ENCODE measurements at places on chromosomes 2 and 18.
A peak's percentile ranks its signal among the peaks of the same experiment; 100 is the strongest.

DNA sequence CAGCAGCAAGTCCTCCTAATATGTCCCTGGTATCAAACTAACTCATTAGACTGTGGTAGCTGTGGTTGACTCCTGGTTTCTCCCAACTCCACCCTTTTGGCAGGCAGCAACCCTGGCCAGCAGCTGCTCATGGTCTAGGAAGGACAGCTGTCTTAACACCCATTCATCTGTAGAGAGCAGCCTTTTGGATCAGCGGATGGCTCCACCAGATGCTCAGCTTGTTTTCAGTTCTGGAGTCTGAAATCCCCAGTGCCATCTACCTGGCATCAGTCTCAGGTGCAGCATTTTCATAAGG lies 100.5 kb downstream of the SPOPL start:
- DNase-seq: no peak

DNA sequence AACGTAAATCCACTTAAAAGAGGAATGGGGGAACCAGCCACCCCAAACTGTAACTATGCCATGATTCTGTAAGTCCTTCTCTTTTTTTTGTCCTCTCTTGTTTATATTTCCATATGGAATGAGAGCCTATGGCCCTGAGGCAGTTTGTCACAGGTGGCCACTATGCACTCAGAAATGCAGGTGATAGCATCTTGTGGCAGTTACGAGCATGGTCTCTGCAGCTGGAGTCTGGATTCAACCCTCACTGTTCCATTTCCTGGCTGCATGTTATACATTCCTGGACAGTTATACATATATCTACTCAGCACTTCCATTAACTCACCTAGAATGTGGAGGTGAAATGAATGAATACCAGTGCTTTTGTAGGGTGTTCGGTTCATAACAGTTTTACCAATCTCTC lies 291.5 kb upstream of the FANCL start:
- no peak for DNase-seq

DNA sequence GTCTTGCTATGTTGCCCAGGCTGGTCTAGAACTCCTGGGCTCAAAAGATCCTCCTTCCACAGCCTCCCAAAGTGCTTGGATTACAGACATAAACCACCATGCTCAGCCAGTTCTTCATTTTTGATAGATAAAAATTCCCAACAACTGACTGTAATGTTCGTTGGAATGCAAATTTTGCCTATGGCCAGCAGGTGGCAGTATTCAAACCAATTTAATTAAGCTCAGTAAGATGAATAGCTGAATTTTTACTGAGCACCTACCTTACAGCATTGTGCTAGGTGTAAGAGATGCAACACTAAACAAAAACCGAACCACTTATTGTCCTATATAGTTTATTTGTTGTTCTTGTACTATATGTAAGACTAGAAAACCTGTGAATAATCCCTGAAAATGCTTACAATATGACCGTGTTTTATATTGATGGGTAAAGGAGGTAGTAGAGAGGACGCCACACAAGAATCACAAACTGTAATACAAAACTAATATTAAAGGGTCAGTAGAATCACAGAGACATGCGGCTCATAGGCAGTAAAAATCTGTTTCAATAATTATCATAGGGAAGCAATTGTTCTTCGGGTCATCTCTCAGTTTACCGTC lies 8.2 kb upstream of the TMEM182 start:
- DNase-seq: no peak

GRCh38 chr2:165990846-165991245 lies 37.3 kb upstream of the TTC21B start:
- DNase-seq: no peak

- no peak for DNase-seq
Measured at GRCh38 chr2:29420464-29420863, 305.2 kb downstream of the CLIP4 start.

- DNase-seq: no peak
Measured at GRCh38 chr18:13317801-13318200, 99.2 kb downstream of the LDLRAD4 start.

DNA sequence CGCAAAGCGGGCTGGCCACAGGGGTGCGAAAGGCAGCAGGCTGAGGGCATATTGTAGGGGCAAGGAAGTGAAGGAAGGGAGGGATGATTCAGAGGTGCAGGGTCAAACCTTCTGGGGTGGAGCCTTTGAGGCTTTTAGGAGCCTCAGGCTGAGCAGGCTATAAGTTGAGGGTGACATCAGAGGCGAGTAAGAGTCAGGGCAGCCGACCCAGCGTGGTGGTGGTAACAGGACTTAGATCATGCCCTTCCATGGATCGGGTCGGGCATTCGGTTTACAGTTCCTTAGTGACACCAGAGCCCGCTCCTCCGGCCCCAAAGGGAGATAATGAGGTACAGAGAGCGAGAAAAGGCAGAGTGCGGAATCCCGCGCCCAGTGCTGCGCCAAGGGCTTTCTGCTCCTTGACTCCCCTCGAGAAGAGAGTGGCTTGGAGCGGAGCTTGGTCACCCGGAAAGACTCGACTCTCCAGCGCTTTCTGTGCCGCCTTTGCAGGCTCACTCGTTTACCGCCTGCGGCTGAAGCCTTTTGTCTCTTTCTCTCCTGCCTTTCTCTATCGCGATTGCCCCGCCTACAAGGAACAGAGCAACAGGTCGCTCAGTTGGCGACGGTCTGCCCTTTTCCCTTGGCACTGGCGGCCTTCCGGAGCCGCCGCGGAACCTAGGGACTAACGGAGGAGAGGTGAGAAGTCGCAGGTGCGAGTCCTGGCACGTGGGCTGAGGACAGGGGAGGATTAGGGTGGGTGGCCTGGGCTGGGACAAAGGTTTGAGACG lies 720 bp downstream of the LBX2 start:
- no peak for DNase-seq

- no peak for DNase-seq
Measured at GRCh38 chr2:222610746-222611145, 45.1 kb downstream of the FARSB start.

DNA sequence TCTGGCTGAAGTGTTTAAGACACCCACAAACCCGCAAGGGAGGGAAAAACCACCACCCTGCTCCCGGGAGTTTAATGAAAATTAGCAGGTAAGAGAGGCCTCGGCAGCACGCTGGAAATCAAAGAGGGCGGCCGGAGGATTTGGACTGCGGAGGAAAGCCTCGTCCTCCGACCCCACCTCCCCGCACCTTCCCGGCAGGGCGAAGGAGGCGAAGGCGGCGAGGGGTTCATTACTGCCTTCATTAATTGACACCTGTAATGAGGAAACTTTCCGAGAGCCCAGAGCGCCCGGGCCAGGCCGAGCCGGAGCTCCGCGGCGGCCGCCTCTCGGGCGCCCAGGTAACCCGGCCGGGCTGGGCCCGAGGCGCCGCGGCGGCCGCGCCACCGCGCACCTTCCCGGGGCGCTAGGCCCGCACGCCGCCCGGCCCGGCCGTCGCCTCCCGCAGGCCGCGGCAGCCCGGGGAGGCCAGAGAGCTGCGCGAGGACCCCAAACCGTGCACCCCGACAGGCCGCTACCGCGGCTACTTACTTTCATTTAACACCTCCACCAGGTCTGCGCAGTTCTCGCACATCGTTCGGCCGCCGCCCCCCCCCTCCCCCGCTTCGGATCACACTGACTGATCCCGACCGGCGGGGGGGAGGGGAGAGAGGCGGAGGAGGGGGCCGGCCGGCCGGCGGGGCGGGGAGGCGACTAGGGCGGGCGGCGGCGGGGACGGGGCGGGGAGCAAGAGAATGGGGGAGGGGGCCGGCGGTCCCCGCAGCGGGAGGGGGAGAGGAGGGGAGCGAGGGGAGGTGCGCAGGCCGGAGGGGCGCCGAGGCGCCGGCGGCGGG lies 550 bp downstream of the USP34 start:
- DNase-seq: peak; percentile 85

GRCh38 chr18:46169464-46169941 lies 65.3 kb downstream of the HAUS1 start:
- DNase-seq: no peak

DNA sequence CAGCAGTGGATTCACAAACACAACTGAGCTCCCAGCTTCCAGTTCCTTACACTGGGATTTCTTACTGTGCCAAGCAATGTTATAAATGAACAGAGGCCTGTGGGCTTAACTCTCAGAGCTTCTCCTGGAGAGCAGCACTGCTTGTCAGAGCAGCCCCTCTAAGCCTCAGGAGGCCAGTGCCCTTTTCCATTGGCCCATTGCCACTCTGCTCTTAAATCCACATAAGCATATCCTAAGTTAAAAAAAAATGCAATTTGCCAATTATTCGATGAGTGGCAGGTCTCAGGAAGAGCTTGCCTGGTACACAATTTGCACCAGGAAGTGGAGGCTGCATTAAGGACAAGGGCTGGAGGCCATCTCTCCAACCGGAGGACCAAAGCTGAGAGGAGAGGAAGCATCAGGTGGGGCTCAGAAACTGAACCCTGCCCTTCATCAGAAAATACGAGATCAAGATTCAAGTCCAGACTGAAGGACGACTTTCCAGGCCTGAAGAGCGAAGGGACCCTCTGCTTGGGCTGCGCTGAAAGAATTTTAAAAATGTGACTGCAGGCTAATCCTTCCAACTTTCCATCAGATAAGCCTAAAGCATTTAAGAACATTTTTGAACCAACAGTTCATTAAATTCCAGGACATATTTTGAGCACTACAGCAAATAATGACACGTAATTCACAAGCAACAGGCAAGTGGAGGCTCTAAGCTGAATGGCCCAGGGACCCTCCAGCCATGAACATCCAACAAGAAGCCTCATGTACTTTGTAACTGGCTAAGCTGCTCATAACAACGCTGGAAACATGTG lies 28.4 kb upstream of the PXDN start:
- no peak for DNase-seq

- no peak for DNase-seq
Measured at GRCh38 chr18:31429623-31430022, 17.9 kb upstream of the DSG3 start.

DNA sequence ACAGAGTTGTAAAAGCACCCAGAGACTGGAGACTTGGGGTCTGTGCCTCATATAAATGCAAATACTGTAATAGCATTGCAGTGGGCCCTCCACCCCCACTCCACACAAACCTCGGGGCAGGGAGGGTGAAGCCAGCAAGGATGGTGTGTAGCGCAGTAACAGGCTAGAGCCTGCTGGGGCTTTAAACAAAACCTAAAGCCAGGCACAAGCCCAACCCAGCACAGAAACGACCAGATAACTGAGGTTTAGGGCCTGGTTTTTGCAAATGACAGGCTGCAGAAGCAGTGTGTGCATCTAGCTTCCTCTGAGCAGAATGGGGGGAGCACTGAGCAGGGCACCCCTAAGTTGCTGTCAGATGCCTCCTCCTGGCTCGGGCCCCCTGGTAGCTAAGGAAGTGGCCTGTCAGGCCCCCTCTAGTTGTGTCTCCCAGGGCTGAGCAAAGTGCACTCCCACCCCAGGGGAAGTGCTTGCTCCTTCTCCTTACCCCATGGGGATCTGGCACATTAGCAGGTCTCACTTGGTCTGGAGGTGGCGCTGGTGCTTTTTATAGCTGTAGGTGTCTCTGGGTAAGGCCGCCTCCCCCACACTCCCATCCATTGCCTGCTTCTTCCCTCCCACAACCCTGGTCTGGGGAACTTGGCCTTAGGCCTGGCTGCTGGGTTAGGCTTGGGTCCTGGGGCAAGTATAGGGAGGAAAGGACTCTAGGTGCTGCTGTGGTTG lies 135.1 kb downstream of the CELF4 start:
- DNase-seq: no peak

GRCh38 chr18:68085251-68085650 lies 568.7 kb upstream of the DSEL start:
- DNase-seq: no peak

DNA sequence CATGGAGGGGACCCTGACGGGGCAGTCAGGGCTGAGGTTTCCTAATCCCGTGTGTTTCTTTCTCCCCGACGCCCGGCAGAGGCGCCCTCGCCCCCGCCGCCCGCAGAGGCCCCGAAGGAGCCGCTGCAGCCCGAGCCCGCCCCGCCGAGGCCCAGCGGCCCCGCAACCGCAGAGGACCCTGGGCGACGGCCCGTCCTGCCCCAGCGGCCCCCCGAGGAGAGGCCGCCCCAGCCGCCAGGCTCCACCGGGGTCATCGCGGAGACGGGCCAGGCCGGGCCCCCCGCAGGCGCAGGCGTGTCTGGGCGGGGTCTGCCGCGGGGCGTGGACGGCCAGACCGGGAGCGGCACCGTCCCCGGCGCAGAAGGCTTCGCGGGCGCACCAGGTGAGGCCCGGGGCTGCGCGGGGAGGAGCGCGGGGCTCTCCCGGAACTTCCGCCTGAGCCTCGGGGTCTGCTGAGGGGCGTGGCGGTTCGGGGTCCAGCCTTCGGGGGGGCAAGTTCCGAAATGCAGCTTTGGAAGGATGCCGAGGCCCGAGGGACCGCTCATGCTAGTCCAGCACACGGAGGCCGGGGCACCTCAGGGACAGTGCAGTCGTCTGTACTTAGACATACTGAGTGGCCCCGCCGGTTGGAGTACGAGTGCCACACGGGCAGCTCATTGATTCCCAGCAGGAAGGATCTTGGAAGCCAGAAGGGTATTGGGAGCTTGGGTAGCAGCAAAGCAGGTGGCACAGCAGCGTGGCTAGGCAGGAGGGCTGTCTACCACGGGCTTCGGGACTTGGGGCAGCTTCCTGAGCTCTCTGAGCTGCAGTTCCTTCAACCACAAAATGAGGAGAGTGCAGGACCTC lies 60.1 kb downstream of the EMILIN2 start:
- no peak for DNase-seq

- DNase-seq: no peak
Measured at GRCh38 chr2:29159125-29159524, 43.9 kb downstream of the CLIP4 start.

- DNase-seq: no peak
Measured at GRCh38 chr2:217282531-217282930, 422.7 kb upstream of the TNP1 start.

DNA sequence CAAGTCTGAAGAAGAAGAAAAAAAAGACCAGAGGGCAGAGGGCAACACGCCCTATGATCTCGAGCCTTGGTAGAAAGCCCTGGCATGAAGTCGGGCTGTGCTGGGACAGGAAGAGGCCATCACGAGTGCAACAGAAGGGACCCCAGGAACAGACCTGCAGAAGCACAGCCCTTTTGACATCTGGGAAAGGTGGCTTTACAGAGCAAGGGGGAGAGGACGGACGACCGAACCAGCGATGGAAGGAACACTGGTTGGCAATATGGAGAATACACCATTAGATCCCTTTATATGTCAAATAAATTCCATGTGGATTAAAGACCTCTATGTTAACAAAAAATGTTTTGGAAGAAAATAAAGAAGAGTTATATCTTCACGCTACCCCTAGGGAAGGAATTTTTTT lies 10.7 kb downstream of the KIF1A start:
- no peak for DNase-seq

- DNase-seq: peak; percentile 24
Measured at GRCh38 chr2:237968048-237968862, 1.4 kb downstream of the UBE2F start.

GRCh38 chr18:30234755-30235154 lies 807.8 kb downstream of the DSC3 start:
- DNase-seq: no peak

Measured in hypothalamus (tissue), 51 donors.